H54 (cell line): ENCODE measurements at places on chromosomes 5 and 9.

- DNase-seq: no peak
Observed at GRCh38 chr9:21265421-21266189, 25.8 kb upstream of the IFNA14 start.

DNA sequence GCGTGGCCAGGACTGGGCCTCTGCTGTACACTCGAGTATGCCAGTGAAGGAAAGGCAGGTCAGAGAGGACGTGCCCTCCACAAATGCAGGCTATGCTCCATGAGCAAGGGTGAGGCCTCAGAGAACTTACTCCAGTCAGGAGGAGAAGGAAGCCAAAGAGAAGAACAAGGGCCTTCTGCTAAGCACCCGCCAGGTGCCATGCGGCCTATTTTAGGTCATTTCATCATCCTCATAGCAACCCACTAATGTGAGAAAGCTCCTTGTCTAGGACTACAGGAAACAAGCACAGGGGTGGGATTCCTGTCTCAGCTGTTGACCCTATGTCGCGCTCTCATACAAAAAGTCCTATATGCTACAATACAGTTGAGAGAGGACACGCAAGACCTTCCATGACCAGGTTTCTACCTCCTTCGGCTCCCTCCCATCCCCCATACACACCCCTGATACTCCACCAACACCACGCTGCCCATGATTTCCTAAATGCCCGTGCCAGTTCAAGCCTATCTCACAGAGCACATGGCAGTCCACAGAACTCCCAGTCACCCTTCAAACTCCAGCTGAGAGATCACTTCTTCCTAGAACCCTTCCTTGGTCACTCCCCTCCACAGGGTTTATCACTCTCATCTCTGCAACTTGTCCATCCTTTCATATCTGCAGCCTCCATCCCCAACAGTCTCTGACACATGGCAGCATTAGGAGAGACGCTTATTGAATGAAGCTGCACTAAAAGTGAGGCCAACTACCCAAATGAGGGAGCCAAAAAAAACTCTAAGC lies 26.8 kb downstream of the PSMB7 start:
- no peak for DNase-seq

- no peak for DNase-seq
Observed at GRCh38 chr9:1469996-1470395, 419.8 kb downstream of the DMRT2 start.

- DNase-seq: no peak
Observed at GRCh38 chr9:108160706-108161355, 671.3 kb upstream of the KLF4 start.

DNA sequence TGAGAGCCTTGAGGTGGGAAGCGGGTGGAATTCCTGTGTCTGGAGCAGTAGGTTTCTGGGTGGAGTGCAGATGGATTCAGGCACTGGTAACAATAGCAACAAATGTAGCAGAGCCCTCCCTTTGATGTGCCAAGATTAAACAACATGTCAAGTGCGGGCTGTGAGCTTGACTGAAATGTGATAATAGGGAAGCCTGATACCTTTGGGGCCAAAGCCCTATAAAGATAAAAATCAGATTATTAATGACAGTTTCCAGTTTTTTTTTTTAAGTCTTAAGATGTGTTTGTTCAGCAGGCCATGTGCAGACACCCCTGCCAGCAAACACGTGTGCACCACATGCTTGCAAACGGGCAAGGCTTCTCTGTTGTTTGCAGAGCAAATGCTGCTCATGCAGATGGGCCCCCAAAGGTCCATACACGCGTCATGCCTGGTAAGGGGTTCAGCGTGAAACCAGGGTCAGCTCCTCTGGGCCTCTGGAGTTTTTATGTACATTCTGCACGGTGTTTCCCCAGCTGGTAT lies 193.2 kb downstream of the GADD45G start:
- DNase-seq: no peak

DNA sequence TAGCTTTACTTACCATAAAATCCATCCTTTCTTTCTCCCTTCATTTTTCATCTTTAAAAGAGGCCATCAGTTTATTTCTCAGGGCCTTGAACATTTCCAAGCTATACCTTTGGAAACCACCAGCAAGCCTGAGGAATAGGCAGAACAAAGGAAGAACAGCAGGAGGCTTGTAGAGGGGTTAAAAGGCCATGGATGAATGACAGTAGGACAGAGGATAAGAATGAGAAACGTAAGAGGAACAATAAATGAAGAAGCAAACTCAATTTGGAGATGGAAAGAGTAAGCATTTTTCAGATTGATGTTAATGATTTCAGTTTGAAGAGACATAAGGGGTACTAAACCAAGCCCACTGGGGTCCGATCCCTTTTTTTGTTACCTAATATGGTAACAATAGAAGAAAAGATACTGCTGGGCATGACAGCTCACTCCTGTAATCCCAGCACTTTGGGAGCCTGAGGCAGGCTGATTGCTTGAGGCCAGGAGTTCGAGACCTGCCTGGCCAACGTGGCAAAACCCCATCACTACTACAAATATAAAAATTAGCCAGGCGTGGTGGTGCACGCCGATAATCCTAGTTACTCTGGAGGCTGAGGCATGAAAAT lies 106.6 kb upstream of the NMUR2 start:
- DNase-seq: no peak

DNA sequence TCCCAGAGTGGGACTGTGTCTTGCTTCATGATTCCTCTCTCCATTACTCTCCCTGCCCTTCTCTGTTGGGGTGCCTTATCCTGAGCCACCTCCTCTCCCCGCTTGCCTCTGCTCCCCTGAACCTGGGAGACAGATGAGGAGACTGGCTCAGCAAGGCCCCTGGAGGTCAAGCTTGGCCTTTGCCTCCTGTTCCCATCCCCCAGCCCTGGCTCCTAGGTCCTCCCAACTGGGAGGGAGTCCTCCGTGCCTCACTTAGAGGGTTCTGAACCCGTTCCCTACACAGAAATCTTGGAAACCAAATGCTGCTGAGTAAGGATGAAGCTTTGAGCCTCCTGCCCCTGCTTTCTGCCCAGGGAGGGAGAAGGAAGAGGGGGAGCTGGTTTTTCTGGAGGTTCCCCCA lies 9.8 kb upstream of the ENDOG start:
- no peak for DNase-seq

- DNase-seq: no peak
Observed at GRCh38 chr9:99222416-99223270, 561 bp downstream of the SEC61B start.

DNA sequence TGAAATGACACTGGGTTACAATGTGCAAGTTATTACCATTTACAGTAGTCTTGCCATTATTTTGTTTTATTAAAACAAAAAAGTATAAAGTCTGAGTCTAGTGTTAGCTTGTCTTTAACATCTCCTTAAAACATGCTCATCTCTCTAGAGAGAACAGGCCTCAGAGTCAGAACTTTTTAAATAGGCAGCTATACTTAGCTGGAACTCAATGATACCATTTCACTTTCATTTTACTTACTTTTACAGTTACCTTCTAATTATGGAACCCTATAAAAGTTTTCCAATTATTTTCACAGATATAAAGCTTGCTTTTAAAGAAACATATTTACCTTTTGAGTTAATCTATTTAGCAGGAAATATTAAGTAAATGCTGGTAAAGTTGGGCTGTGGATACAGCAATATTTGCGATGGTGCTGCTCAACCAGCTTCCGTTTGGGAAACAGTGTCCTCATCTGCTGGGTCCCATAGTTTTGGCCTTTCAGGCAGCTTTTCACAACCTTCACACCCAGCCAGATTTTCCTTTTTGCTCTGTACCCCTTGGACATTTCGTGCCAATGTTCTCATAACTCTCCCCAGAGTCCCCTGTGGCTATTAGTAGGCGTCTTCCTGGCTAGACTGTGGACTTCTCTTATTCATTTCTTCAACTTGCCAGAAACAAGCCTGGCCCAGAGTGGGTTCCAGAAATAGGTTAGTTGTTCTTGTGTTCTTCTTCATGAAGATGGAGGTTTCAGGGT lies 36.3 kb upstream of the UBTD2 start:
- DNase-seq: no peak

DNA sequence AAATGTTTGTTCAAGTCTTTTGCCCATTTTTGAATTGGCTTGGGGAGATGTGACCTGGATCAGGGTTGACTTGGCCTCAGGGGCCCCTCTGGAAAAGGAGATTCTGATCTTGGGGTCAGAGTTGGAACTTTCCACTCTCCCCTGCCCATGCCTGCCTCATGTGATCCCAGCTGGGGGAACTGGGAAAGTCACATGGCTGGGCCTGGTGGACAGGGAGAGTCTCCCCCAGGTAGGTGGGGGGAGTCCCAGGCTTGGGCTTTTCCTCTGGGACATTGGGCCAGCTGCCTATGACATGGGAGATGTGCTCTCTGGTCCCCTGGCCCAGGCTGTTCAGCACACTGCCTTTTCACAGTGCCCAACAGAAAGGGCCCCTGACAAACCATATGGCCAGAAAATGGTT lies 60.7 kb downstream of the NDST1 start:
- no peak for DNase-seq

- no peak for DNase-seq
Observed at GRCh38 chr9:77475641-77476473, 172.3 kb downstream of the GNA14 start.

GRCh38 chr5:111147502-111147901 lies 55.4 kb downstream of the WDR36 start:
- no peak for DNase-seq

- no peak for DNase-seq
Observed at GRCh38 chr9:4130166-4130565, 169.7 kb downstream of the GLIS3 start.

DNA sequence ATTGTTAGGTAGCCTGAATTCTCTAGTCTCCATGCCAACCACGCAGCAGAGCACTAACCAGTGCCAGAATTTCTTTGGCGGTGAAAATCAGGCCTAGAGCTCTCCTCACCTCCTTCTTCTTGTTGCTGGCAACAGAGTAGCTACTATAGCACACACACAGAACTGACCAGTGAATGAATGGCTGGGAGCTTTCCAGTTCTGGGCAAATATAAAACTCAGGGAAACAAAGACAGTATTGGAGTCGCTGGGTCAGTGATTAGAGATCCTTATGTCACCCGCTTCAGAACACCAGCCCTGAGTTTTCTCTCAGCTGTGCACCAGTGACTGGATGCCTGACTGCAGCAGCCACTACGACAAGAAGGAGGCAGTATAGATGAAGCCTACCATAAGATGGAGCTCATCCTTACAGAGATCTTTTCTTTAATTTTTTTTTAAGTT lies 26.9 kb upstream of the FEM1C start:
- DNase-seq: no peak

- no peak for DNase-seq
Observed at GRCh38 chr5:139668064-139668880, 20.1 kb downstream of the CXXC5 start.

- no peak for DNase-seq
Observed at GRCh38 chr9:114053246-114054005, 24.7 kb downstream of the AMBP start.

DNA sequence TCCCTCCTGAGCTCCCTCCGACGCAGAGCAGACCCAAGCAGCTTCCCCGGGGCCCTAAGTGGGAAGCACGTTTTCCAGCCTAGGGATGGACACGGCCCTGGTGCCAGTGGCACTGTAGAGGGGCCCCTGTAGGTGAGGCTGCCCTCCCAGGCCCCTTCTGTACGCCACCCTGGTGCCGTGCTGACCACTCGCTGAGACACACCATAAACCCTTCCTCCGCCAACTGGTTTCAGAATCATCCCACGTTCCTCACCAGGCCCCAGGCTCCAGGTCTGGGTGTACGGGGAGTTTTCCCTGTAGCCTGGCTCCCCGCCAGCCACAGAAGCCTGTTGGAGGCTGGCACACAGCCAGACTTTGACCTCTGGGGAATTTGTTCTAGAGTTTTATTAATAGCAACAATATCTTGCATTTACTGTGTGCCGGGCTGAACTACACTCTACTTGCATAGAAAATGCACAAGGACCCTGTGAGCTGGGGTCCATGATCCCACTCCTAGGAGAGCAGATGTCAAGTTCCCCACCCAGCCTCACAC lies 18.2 kb upstream of the WDR38 start:
- DNase-seq: peak; percentile 95

- no peak for DNase-seq
Observed at GRCh38 chr5:161380486-161380885, 166.0 kb downstream of the GABRB2 start.

- no peak for DNase-seq
Observed at GRCh38 chr5:149387982-149388381, 8.9 kb upstream of the IL17B start.

GRCh38 chr5:144196612-144197011 lies 25.9 kb downstream of the KCTD16 start:
- DNase-seq: no peak

- DNase-seq: no peak
Observed at GRCh38 chr5:149651686-149652085, 70.4 kb downstream of the ARHGEF37 start.

- no peak for DNase-seq
Observed at GRCh38 chr5:151005950-151006576, 14.3 kb upstream of the GPX3 start.

GRCh38 chr9:126295936-126296600 lies 30.6 kb upstream of the MVB12B start:
- DNase-seq: peak; percentile 84

DNA sequence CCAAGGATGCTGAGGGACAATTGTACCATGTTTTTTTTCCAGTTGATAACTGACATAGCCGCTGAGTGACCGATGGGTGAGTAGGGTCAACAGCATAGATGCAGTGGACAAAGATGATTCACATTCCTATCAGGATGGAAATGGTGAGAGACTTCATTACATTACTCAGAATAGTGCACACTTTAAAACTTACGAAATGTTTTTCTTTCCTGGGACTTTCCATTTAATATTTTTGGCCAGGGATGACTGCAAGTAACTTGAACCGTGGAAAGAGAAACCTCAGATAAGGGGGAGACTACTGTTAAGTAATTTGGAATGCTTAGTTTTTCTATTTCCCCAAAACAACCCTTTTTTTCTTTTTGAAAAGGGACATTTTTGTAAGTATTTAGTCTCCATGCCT lies 3.0 kb upstream of the TUSC1 start:
- DNase-seq: peak; percentile 7

DNA sequence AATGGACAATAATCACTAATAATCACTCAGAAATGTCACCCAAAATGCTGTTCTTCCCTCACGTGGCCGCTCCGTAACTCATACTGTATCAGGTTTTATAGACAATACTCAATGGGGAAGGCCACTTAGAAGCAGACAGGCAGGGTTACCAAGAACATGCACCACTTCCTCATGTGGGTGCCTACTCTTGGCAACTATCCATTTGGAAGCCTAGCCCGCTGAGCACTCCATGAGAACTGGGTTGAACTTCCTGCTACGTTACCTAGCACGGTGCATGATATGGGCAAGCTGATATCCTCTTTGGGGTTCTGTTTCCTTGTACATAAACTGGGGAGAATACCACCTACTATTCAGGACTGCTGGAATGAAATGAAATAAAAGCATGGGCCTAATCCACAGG lies 14.3 kb downstream of the DAP start:
- DNase-seq: no peak

DNA sequence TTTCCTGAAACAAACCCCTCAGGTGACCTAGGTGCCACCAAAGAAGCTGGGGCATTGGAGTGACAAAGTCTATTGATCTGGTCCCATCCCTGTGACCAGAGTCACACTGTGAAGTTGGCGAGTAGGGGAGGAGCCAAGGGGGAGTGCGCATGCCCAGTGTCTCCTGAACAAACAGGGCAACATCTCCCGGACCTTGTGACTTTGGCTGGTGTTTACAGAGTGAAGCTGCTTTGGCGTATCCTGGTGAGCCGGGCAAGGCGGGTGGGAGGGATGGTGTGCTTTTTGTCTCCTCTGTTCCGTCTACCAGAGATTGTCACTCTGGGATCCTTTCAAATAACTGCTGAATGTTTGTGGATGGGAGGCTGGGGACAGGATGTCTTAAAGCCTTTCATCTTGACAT lies 204.5 kb downstream of the HSPA4 start:
- DNase-seq: no peak

GRCh38 chr5:26482076-26482809 lies 556.1 kb downstream of the CDH9 start:
- peak; percentile 11 for DNase-seq

GRCh38 chr5:429453-430188 lies 13.4 kb upstream of the EXOC3 start:
- no peak for DNase-seq
